Hematopoietic multipotent progenitor cell treated with erythropoietin and hydrocortisone succinate and interleukin-3 and kit ligand, for 8 days (in vitro differentiated cells): ENCODE measurements at places on chromosomes 1 and 21.
A peak's percentile ranks its signal among the peaks of the same experiment; 100 is the strongest.

GRCh38 chr1:161885003-161885402, 118.9 kb downstream of the ATF6 start:
- DNase-seq: no peak

GRCh38 chr1:1997576-1997975, 6.0 kb downstream of the CFAP74 start:
- DNase-seq: no peak

GRCh38 chr1:226404063-226404903, 3.6 kb downstream of the PARP1 start:
- no peak for DNase-seq

DNA sequence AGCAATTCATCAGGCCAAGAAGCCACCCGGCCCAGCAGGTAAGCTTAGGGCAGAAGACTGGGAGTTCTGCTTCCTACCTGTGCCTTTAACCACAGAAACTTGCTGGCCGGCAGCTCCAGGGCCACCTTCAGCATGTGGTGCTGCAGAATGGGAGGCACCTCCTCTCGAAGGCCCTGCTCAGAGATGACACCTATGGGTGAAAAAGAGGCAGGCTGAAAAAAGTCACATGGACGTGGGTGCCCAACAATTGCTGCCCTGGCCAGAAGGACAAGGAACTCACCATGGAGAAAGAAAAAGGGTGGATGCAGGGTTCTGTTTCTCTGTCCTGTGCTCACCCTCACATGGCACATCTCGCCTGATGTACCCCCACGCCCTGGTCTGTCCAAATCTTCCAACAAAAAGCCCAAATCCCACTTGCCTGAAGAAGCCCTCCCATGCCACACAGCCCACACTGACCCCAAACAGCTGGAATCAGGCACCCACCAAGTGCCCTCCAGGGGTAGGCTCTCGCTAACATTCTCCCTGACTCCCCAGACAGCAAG, 33.0 kb downstream of the URB1 start:
- peak; percentile 14 for DNase-seq

DNA sequence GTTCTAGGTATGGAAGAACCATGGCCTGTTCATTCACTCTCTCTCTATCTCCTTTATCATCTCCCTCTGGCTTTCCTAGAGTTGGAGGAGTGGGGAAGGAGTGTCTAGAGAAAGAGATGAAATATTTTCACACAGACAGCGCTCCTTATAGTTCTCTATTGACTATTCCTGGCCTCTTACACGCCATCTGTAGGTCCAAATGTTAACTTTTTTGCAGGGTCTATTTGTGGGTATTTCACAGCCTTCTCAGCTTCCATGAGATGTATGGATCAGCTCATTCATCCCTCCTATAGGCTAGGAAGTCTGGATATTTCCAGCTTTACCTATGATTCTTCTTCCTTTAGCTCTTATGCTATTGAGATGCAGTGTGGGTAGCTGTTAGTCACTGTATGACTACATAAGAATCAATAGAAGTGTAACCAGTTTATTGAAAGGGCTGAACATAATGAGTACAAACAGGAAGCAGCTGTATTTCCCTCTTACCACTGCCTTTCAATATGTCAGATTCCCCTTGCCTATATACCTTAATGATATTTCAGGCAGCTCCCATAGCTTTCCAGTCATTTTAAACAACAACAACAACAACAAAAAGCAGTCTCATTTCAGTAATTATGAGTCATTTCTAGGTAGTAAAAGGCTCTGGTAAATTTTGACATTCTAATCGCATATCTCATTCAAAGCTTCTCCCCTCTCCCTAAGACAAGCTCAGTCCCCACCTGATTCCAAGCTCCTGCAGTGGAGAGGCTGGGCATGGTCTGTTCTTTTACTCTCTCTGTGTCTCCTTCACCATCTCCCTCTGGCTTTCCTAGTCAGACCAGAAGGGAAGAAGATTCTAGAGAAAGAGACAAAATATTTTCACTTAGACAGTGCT, 149.5 kb downstream of the TTLL7 start:
- DNase-seq: no peak

DNA sequence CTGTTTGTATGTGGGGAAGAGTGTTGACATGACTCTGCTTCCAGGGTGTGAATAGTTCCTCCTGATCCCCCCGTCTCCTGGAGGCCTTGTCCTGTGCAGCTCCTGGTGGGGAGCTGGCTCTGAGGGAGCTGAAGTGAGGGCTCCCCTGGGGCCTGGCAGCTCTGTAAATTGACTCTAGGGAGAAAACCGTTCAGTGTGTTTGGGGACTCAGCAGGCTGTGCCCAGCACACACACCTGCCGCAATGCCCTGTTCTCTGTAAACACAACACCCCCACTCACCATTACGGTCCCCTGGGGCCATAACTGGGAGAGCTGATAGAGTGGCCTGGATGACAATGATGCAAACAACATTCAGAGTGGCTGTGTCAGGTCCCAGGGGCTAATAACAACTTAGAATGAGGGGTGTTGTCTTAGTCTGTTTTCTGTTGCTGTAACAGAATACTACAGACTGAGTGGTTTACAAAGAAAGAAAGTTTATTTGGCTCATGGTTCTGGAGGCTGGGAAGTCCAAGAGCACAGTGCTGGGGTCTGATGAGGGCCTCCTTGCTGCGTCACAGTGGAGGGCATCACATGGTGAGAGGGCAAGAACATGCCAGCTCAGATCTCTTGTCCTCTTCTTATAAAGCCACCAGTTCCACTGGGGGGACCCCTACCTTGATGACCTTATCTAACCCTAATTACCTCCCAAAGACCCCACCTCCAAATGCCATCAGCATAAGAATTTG, 15.3 kb downstream of the ADORA1 start:
- DNase-seq: no peak

DNA sequence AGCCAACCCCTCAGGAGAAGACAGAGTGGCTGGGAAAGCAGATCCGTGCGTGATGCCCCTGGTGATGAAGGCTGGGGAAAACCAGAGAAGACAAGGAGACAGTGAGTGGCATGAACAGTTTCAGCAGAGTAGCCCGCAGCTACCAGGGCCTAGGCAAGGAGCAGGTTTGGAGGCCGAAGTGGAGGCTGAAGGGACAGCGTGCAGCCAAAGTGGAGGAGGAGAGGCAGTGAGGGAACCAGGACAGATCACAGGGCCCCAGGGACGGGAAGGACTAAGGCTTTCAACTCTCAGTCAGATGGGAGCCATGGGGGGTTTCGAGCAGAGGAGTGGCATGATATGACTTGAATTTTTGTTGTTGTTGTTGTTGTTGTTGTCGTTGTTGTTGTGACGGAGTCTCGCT, 59.9 kb upstream of the SELENON start:
- no peak for DNase-seq

GRCh38 chr1:214665606-214666110, 62.7 kb downstream of the CENPF start:
- DNase-seq: no peak

GRCh38 chr1:209038735-209039134, 544.8 kb upstream of the CAMK1G start:
- DNase-seq: no peak

GRCh38 chr1:19765623-19766022, 34.1 kb downstream of the TMCO4 start:
- no peak for DNase-seq

- DNase-seq: no peak
These were observed 8.6 kb upstream of the ACBD3 start for GRCh38 chr1:226195144-226195543.

- no peak for DNase-seq
These were observed 60.3 kb upstream of the JUN start for GRCh38 chr1:58844176-58844575.

DNA sequence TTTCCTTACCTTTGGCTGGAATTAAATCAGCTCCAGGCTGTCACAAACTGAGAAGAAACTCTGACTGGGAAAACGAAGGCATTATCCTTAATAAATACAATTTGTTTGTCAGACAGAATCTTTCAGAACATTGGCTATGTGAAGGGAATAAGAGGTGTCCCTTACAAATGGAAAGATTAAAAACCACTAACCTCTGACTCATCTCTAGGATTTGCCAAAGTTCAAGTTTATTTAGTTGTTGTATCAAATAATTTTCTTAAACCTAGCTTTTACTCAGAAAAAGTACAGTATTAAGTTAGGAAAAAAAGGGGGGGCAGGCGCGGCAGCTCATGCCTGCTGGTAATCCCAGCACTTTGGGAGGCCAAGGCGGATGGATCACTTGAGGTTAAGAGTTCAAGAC, 15.7 kb downstream of the SERTAD4 start:
- DNase-seq: no peak

GRCh38 chr1:10470043-10470442, 2.3 kb downstream of the DFFA start:
- DNase-seq: no peak

GRCh38 chr1:23645338-23645737, 46.3 kb upstream of the RPL11 start:
- DNase-seq: no peak

DNA sequence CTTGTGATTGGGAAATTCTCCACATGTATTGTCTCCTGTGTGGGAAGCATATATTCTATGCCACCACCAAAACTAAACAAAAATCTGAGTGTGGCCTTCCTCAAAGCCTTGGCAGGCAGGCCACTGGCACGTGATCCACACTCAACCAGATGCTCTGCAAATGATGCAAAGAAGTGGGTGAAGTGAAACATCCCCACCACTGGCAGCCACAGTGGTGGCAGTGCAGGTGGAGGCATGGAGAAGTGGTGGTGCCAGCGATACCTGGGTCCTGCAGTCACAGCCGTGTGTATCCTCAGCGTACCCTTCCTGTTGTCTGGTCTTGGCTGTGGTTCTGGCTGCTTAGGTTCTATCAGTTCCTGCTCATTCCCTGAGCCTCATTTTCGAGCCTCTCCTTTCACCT, 65.2 kb downstream of the PLPPR5 start:
- DNase-seq: no peak

- DNase-seq: no peak
These were observed 413.4 kb downstream of the DSCAM start for GRCh38 chr21:40433538-40433937.

DNA sequence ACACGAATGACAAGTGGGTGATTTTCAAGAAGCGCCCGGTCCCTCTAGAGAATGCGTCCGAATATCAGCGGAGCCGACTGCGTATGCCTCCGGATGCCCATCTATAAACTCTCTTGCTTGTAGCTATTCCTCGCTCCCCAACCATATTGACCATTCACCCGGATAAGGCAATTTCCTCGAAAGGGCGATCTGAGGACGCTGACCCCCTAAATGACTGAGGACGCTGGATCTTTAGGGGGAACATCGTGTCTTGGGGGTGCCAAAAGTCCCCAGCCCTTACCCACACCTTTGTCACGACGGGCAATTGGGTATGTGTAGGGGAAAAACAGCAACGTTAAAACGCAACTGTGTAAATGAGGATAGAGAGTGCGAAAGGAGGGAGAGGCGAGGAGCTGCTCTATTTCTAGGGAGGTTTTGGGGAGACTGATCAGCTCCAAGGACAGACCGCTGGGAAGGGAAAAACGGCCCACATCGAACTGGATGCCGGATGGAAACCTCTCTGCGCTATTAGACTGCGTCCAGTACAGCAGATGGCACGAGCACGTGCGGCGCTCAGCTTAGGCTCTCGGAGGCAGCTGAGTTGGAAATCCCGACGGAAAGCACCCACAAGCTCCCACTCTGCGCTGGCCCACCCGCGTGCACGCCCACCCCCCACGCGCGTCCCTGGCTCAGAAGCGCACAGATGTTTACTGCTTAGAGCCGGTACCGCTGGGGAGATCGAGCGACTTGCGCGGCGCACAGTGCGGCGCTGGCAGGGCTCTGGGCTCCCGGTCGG, 2.9 kb upstream of the PRRX1 start:
- no peak for DNase-seq

DNA sequence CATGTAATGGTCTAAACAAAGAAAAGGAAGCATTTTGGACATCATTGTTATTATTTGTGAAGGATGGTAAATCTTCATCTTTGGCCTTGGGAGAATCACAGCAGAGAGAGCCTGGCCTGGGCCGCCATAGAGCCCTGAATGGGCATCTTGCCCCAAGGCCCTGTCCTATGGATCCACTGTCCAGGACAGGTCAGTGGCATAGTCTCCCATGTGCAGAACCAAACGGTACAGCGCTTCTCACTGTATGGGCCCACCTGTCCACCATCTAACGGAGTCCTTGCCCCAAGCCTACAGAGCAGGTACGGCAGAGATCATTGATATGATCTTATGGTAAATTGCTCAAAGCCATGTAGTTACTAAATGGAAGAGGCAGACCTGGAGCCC, 185.7 kb downstream of the FOXD2 start:
- DNase-seq: no peak

GRCh38 chr1:241605146-241605805, 34.9 kb downstream of the CHML start:
- DNase-seq: no peak

GRCh38 chr1:91018006-91018405, 3.8 kb downstream of the ZNF644 start:
- peak; percentile 46 for DNase-seq

DNA sequence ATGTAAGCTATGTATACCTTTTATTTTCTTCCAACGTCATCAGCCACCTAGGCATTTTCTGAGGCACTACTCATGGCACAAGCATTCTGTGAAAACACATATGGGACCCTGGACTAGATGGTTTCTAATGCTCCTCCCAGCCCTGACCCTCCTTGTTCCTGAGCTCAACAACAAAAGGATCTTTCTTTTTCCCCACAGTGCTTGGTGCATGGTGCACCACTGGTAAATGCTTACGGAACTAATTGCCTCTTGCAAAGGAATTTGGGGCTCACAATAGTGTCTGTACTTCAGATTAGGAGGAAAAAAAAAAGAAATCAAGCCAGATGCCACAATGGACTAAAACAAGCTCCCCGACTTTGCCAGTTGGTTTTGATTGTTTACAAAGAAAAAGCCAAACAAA, 390.5 kb downstream of the PLPP3 start:
- no peak for DNase-seq
